CD4-positive, alpha-beta T cell treated with Interleukin-1 beta for 1 hour (primary cell): ENCODE measurements at places on chromosomes 16 and 17.

DNA sequence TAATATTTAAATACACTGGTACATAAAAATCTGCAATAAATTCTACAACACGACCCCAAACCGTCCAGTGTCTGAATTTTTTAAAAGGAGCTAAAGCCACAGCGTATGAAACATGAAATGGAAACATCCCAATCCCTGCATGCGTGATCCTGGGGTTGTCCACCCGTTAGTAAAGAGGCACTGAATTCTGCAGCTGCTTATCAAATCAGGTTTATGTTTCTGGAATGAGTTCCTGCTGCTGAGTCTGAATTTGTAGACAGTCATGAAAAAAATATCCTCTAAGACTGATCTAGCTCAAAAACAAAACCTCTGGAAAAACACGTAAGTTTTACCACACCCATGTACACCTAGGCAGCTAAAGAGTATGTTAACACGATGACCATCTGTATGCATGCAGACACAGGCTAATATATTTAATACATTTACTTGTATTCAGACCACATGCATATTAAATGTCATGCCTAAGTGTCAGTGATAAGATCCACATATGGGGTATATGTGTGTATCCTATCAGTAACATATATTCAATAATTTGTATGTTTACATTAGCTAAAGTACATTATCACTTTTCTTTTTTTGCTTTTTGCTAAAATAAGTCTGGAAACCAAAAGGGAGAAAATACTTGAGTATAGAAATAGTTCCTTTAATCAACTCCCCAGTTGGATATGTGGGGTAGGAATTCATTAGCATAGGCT is 420.5 kb upstream of the PSMD7 start:
- DNase-seq, result no peak

DNA sequence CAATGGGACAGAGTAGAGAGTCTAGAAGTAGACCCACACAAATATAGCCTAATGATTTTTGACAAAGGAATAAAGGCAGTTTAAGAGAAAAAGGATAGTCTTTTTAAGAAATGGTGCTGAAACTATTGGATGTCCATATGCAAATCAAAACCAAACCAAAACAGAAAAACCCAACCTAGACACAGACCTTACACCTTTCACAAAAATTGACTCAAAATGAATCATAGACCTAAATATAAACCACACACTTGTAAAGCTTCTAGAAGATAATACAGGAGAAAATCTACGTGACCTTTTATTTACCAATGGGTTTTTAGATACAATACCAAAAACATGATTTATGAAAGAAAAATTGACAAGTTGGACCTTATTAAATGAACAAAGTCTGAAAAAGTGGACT is 66.4 kb upstream of the MPHOSPH6 start:
- DNase-seq, result no peak

GRCh38 chr16:11121914-11122692 is 133.9 kb downstream of the SOCS1 start:
- no peak for DNase-seq

DNA sequence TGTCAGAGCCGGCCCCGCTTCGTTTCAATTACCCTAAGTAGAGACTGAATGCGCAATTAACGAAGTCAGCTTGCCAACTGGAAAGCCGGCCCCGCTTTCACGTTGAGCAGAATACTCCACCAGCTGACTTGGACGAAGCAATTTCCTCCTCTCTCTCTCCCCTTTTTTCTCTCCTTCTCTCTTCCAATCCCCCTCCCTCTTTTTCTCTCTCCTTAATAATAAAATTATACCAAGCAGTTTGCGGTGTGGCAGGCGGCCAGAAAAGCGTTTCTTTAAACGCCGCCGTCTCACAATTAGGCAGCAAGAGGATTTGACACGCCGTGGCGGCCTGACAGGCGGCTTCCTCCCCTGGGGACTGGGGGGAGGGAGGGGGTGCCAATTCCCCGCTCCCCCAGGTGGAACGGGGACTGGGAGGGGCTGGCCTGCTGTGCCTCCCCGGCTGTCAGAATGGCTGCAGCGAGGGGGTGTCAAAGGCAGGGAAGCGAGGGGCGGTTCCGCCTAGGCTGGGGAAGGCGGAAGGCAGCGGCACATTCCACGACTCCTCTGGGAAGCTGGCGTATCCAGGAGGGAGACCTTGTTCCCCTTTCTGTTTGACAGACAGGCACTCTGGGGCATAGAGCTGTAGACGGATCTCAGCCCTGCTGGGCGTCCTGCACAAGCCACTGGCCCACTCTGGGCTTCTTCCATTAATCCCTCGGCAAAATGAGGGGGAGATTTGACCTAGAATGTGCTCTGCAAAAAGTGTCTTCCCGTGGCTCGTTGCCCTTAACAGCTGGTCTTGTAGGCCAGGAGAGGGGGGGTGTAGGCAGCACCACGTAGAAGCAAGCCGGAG is 52.7 kb downstream of the SREBF1 start:
- DNase-seq, result peak; percentile 60

- DNase-seq, result no peak
These were observed 165.7 kb downstream of the CMIP start for GRCh38 chr16:81610144-81610842.

DNA sequence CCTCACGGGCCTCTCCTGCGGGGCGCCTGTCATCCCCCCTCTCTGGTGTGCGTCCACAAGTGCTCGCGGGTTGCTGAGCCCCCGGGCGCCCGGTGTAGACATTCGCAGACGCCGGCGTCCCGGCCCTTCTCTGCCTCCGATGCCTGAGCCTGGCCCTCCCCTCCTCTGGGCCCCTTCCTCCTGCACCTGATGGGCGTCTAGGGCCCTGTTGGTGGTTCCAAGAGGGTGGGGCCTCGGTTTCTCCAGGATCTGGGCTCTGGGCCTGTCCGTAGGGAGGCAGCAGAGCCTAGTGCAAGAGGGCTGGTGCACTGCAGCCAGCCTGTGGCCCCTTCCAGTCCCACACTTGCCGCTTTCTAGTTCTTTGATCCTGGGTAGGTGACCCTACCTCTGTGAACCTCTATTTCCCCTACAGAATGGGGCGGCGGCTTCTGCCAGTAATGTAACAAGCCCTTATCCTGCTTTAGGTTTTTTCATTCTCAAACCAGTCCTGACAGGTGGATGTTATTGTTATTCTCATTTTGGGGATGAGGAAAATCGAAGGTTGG is 623 bp downstream of the E4F1 start:
- peak; percentile 19 for DNase-seq

DNA sequence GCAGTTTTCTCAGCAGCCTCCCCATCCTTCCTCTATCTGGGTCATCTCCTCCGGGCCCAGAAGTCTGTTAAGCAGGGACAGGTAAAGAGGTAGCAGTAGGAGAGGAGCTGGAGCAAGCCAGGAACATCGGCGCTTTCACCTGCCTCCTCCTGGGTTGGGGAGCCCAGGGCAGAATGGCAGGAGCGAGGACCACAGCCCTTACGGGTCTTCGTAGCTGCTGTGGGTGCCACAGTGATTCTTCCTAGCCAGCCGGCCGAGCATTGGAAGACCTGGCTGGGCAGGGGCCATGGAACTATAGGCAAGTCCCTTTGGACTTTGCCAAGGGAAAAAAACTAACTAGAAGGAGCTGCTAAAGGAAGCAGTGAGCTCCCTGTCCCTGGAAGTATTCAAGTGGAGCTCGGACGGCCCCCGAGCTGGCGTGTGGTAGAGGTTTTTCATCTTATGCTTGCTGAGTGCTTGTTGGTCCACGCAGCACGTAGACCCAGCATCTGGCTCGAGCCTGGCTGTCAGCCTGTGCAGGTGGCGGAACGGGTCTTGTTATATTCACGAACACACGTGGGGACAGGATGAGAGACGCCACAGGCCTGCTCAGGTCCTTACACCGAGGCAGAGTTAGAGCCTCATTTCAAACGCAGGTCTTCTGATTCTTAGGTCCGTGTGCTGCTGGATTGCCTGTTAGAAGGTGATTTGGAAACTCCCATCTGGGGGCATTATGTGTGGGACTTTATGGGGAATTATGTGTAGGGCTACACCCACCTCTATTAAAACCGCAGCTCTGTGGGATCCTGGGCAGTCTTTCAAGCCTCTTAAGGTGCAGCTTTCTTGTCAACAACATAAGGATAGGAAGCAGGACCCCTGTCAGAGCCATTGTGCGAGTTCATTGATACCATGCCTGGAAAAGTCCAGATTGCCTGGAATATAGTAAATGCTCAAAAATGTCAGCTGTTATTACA is 54.8 kb downstream of the OR1D5 start:
- no peak for DNase-seq

DNA sequence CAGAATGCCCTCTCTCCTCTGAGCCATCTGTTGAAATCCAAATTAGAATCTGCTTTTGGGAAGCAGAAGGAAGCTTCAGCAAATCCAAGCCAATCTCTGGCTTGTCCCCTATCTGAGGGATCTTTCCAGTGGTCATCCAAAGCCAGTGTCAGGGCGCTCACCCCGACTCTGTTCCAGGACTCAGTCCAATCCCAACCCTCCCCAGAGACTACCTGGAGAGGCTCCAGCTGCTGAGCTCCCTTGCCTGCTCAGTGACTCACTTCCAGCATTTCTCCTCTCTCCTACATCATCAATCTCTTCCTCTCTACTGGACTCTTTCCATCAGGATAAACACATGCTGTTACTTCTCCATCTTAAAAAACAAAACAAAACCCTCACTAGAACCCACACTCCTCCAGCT is 2.4 kb downstream of the MATCAP1 start:
- no peak for DNase-seq

- DNase-seq, result no peak
These were observed 115.1 kb downstream of the MRTFB start for GRCh38 chr16:14186007-14186794.
